ENCODE measurements at places on chromosomes 1 and 21. TPM values are rescaled to one million over a fixed set of nuclear protein-coding genes. Genes with fewer than 3 reads are reported as not detected.

- DNase-seq: no peak
Measured at GRCh38 chr1:115797486-115797885, 29.0 kb upstream of the CASQ2 start.

- no peak for DNase-seq
Measured at GRCh38 chr1:20685099-20685662, 24.0 kb upstream of the DDOST start.

GRCh38 chr1:216814576-216815259 is 91.5 kb upstream of the ESRRG start:
- no peak for DNase-seq

DNA sequence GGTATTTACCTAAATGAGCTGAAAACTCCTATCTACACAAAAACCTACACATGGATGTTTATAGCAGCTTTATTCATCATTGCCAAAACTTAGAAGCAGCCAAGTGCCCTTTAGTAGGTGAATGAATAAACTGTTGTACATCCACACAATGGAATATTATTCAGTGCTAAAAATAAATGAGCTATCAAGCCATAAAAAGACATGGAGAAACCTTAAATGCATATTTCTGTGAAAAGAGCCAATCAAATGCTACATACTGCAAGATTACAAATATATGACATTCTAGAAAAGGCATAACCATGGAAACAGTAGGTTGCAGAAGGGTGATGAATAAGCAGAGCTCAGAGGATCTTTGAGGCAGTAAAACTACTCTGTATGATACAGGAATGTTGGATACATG is 23.3 kb downstream of the ABCB10 start:
- DNase-seq: no peak

DNA sequence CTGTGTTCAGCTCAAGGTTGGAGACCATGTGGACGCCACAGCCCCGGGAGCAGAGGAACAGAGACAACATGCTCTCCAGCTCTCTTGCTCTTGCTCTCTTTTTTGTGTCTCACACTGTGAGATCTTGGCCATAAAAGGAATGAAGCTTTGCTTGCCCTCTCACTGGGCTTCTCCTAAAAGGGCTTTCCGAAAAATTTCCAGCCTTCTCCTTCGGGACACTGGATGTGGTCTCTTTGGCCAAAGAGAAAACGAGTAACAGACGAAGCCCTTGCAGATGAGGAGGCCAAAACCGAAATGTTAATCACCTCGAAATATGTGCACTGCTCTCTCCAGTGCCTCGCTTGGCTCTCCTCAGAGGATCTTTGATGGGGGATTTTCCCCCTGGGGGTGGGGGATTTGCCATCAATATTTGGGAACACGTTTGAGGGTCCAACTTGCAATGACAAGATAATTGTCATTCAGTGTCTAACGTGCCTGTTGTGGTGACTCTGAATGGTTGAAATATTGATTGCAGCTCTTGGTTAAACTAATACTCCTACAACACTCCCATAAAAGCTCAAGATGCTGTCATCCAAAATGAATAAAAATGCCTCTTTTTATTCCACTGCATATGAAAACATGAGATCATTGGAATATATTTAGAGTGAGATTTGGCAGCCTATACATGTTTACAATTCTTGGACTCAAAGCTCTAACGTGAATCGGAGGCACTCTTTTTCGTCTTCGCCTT is 68.6 kb upstream of the ANGPTL1 start:
- DNase-seq: no peak

DNA sequence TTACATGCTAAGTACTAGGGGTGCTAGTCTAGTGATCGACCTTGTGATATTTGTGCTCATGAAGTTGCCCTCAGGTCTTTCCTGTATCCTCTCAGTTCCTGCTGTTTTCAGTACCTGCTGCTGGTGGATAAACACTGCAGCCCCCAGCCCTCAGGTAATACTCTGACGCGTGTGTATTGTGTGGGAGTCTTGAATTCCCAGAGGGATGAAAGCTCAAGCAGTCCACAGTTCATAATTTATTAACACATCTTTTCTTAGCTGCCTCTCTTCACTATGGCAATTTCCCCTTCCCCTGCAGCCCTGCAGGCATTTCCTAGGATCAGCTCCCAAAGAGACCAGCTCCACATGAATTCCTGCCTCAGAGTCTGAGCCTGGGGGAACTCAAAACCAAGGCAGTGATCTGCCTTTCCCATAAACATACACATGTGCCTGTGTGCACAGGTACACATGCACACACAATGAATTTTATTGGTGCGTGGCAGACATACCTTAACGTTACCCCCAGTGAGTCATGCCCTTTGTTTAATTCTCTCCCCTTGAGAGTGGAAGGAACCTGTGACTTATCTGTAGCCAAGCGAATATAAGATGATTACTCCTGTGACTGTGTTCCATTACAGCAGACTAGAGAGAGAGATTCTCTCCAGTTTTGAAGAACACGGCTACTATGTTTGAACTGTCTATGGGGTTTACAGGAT is 14.1 kb upstream of the HMGCS2 start:
- DNase-seq: no peak

- peak; percentile 80 for DNase-seq
Measured at GRCh38 chr21:32412162-32413014, at the start of gene EVA1C. EVA1C (plus strand) TSS chr21:32412706; CDS start chr21:32412854, 148 bp downstream.

- DNase-seq: no peak
Measured at GRCh38 chr1:200778766-200779165, 40.1 kb downstream of the CAMSAP2 start.

DNA sequence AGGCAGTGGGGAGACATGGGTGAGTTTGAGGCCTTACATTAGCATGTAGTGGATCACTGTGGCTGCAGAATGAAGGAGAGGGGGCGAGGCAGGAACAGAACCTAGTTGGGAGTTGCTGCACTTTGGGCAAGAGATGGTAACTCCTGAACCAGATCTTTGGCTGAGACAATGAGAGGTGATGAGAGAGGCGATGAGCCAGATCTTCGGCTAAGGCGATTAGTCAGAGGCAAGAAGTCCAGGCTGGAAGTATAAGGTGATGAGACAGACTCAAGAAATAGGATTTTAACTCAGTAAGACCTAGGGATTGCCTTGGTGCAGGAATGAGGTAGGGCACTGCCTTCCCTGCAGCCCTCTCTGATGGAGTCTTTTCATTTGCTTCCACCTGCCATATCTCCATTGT is 9.1 kb upstream of the ARTN start:
- no peak for DNase-seq

- no peak for DNase-seq
Measured at GRCh38 chr1:55131218-55131617, 83.9 kb downstream of the USP24 start.

- no peak for DNase-seq
Measured at GRCh38 chr21:31908106-31909031, 35.5 kb downstream of the HUNK start.

DNA sequence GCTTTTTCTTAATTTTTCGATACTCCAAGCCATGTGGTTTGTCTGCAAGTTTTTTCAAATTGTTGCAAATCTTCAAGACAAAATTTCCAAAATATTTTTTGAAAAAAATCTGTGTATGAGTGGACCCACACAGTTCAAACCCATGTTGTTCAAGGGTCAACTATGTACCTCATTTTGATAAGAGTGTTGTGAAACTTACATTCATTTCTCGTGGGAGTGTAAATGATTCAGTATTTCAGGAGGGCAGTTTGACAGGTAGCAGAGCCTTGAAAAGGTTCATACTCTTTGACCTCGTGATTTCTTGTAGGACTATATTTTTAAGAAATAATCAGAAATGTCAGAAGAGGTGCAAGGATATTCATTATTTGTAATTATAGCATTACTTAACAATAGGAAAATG is 68.0 kb downstream of the ANGPTL1 start:
- DNase-seq: no peak

- no peak for DNase-seq
Measured at GRCh38 chr1:164735315-164736052, 176.5 kb downstream of the PBX1 start.

- peak; percentile 29 for DNase-seq
Measured at GRCh38 chr1:202852163-202852904, 36.6 kb downstream of the RABIF start.

DNA sequence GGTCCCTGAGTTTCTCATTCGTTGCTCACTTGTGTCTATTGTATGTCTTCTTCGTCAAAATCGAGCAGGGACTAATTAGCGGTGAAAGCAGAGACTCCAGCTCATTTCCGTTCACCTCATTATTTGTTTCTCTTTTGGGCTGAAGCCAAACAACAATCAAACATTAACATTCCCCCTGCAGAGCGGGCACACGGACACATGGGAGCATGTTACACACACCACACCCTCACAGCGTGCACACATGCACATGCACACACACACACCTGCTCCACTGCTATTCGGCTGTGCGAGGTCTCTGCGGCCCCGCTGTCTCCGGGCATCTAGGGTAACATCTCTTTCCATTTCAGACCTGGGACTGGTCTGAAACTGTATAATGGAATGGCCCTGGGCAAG is 58.5 kb upstream of the LRRC8D start:
- DNase-seq: no peak

DNA sequence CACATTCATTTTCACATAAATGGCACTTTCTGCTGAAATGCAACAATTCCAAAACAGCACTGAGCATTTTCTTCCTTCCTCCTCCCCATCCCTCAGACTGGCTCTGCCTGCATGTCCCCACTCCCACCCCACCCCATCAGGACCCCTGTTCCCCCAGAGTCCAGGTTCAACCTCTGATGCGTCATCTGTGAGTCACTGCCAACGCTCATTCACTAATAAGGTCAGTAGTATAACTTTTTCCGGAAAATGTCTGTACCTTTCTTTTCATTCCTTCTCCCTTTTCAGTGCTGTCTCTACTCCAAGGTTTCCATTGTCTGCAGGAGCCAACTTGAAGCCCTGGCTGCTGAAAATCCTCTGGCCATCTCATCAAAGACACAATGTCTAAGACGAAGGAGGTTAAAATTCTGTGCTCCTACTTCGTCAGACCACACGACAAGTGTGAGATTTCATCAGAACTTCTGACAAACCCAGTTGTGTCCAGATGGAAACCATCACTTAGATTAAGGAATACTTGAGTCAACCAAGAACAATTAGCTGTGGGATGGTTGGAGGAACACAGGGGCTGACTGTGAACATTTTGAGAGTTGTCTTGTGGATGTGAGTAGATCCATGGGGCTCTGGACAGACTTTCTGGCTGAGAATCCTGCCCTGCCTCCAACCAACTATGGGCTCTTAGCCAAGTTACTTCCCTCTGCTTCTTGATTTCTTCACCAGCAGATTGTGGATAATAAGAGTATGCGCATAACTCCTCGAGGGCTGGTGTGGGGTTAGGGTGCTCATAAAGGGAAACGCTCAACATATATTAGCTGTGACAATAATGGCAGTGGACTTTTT is 35.6 kb upstream of the UTS2 start:
- DNase-seq: no peak

DNA sequence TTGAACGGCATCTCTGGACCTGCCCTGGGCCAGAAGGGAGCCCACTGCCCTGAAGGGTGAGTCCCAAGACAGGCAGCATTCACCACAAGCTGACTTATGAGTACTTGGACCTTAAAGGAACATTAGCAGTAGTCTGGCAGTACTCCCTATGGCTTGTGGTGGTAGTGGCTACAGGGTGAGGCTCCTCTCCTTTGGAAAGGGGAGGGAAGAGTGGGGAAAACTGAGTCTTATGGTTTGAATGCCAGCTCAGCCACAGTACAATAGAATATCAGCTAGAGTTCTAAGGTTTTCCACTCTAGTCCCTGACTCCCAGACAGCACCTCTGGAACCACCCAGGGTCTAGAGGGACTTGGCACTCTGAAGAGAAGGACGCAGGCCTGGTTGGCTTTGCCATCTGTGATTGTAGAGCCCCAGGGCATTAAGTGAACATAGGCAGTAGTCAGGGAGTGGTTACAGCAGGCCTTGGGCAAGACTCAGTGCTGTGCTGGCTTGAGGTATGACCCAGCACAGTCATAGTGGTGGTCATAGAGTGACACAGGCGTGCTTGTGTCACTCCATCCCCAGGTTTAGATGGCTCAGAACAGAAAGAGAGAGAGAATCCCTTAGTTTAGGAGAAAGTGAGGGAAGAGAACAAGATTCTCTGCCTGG is 31.0 kb downstream of the CD53 start:
- no peak for DNase-seq

DNA sequence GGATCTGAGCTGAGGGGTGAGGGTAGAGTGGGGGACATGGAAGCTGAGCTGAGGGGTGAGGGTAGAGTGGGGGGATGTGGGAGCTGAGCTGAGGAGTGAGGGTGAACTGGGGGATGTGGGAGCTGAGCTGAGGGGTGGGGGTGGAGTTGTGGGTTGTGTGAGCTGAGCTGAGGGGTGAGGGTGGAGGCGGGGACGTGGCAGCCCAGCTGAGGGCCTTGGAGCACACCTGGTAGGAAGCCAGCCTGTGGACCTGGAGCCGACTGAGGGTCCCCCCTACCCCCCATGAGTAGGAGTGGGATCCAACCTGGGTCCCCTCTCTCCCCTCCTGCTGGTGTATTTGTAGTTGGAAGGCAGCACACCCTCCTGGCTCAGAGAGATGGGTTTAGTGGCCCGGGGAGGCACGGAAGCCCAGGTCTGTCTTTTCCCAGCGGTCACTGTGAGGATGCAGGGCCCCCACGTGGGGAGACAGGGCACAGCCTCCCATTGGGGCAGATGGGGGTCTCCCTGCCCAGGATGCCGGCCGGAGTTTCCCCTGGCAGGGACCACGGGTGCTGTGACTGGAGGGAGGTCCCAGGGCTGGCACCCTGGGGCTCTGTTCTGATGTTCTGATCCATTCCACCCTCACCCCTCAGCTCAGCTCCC is 13.2 kb upstream of the NPHP4 start:
- no peak for DNase-seq

- no peak for DNase-seq
Measured at GRCh38 chr21:32705901-32706300, 21.9 kb downstream of the SYNJ1 start.

- no peak for DNase-seq
Measured at GRCh38 chr21:45827302-45827692, 154.3 kb upstream of the COL6A1 start.

GRCh38 chr21:41622201-41622600 is 114.2 kb upstream of the TMPRSS2 start:
- DNase-seq: no peak

- no peak for DNase-seq
Measured at GRCh38 chr1:53078333-53079101, 16.5 kb downstream of the PODN start.

DNA sequence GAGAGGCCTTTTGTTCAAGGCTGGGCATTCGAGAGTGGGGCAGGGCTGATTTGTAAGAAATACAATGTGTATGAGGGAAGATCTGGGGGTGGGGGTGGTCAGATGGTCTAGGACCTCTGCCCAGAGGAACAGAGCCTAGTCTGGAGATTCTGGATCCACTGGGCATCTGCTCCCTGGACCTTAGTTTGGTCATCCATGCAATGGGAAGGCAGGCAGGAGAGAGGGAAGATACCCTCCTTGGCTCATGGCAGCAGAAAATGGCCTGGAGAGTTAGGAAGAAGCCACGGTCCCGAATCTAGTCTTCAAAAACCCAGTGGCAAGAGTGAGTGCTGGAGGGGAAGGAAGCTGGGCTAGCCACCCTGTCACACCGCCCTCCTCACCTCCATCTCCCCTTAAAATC is 38.8 kb downstream of the CITED4 start:
- DNase-seq: no peak

- no peak for DNase-seq
Measured at GRCh38 chr1:232690285-232690935, 60.5 kb upstream of the SIPA1L2 start.

- no peak for DNase-seq
Measured at GRCh38 chr1:10508511-10508951, 33.8 kb downstream of the PEX14 start.

- no peak for DNase-seq
Measured at GRCh38 chr1:209769971-209770370, 14.1 kb downstream of the TRAF3IP3 start.

Gene MTX1
- total RNA-seq: 77.7 TPM

Gene PKLR
- 0.13 TPM for total RNA-seq

Gene TAS1R2
- total RNA-seq: not detected

Gene PTPRC
- 243 TPM for total RNA-seq

Gene ENAH
- 0.90 TPM for total RNA-seq

Gene MEGF6
- 0.43 TPM for total RNA-seq

Gene ATP1A2
- not detected for total RNA-seq

Gene KLHDC7A
- not detected for total RNA-seq

All from activated T-cell treated with anti-CD3 and anti-CD28 coated beads, Interleukin-2, amount 50 U/mL, for 4 hours (primary cell).